ENCODE measurements at places on chromosomes 6 and 20.

DNA sequence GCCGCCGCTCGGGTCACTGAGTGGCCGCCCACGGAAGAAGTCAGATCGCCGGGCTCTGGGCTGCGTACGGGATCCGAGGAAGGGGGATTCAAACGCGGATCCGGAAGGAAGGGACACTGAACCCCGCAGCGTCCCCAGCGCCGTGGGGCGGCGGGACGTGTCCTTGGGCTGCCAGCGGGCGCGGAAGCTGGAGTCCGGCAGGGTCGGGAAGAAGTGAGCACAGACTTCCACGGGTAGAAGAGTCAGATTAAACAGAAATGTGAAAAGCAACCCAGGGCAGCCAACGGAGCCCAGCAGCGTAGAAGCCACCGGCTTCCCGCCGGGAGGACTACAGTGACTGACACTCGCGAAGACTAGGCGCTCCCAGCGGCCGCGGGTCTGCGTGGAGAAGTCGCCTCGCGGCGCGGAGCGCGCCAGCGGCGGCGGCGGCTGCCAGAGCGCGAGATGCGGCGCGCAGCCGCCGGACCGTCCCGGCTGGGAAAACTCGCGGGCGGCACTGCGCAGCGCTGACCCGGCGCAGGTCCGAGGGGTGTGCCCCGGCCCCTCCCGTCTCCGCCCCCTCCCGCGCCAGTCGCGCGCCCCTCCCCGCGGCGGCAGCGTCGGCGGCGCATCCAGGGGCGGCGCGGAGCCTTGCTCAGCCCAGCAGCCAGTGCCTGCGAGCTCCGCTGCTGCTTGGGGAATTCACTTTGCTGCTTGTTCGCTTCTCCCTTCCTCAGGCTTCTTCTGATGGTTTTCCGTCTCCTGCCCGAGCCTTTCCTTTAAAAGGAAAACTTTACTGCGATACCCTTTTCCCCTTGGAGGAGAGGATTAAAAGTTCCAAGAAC lies at the start of gene SAMD5:
SAMD5 (plus strand) TSS at position 649 of the 824 bp plus-strand sequence. CDS start 239 bp downstream, outside the sequence.
- DNase-seq, result no peak

DNA sequence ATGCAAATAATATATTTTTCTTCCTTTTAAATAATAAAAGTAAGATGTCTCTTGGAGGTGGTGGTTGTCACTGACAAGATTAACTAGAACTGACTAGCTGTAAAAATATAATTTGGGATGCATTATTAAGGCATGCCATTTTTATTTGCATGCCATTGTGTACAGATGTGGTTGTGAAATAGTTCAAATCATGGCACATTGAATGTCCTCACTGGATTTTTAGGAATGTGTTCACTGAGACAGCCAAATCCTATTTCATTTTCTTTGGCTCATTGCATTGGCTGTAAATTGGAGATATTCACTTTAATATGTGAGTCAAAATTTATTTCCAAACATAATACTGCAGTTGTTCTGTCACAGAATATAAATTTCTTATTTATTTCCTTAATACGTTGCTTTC lies 62.3 kb downstream of the ESR1 start:
- no peak for DNase-seq

- DNase-seq, result no peak
These were observed 183.2 kb downstream of the CARMIL1 start for GRCh38 chr6:25462235-25462897.

- DNase-seq, result no peak
These were observed 89.3 kb downstream of the HAO1 start for GRCh38 chr20:7850775-7851490.

GRCh38 chr20:43667341-43668132 lies 623 bp downstream of the MYBL2 start:
- no peak for DNase-seq

DNA sequence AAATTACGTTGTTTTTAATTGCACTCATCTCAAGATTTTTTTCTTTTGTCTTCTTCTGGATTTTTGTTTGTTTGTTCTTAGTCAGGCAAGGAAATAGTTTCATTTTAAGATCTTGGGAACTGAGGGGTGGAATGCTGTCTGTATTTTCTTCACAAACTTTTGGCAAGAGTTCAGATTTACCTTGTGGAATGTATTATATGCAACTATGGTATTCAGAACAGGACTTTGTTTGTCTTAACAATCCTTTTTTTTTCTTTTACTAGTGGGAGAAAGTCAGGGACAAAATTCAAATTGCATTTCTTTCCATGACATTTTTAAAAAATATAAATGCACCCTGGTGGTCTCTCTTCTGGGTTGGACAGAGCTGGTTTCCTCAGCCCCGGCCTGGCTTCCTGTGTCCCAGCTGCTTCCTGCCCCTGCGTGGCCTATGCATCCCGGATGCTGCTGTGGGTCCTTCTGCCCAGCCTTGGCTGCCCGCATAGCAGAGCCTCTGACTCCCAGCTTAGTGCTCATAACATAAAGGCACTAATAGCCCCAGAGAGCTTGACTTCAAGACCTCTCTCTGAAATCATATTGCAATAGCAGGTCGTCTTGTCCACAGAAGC lies 520.7 kb downstream of the QKI start:
- DNase-seq, result no peak

GRCh38 chr20:9103955-9104354 lies 35.1 kb downstream of the PLCB4 start:
- DNase-seq, result no peak

DNA sequence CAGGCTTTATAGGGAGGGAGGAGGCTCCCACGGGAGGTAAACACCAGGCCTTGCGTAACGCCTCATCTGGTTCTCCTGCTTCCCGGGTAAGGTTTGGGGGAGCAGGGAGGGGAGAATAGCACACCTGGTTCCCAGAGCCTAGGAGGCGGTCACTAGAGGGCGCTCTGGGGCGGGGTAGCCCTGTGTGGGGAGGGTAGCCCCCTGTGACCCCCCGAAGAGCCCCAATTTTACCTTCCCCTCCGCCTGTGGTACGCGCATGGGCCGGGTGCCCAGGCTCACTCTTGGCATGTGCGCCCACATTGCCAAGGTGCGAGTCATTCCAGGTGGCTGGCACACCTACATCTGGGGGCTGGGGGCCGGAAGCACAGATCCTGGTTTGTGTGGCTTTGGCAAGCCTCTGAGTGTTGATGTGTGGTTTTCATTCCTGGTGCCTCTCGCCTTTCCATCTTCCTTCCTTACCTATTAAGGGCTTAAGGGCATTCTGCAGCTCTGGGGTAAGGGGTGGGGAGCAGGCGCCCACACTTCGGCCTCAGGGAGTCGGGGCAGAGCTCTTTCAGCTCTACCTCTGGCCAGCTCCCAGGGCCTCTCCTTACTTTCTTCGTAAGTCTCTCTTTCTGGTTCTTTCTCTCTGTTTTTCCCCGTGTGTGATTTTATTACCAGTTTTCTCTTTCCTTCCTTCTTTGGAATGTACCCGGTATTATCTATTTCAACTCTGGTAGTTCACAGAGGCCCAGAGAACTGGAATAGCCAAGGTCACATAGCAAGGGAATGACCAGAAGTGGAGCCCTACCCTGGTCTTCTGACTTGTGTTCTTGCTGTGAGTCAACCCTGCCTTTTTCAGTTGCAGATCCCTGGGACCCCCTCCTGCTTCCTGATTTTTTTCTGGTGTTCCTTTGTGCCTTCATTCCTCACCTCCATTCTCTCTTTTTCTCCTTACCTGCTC lies 492 bp upstream of the RNF39 start:
- no peak for DNase-seq

DNA sequence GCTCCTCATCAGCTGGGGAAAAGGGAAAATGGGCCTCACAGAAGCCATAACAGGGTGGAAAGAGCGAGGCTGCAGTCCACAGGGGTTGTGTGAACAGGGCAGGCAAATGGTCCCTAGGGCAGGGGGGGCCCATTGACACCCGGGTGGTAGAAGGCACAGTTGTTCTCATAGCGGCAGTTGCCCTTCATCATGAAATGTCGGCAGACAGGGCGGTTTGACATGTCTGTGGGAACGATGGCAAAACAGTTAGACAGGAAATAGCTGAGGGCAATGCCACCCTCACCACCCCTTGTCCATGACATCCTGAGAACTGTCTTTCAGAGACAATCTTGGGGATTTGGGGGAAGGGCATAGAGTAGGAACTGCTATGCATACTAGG lies 15.6 kb downstream of the PPP1R10 start:
- peak; percentile 35 for DNase-seq

DNA sequence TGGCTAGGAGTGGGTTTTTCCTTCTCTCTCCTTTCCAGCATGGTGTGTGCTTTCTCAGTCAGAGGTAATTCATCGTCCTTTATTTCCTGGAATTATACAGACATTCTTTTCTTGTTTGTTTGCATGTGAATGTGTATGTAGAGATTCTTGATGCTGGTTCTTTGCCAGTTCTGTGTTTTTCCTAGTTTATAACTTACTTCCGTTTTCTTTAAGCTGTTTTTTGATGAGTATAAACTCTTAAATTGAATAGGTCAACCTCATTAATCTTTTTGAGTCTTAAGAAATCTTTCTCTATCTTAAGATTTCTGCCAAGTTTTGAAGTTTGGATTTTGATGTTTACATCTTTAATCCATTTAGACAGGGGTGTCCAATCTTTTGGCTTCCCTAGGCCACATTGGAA lies 38.7 kb downstream of the IGF2R start:
- no peak for DNase-seq

GRCh38 chr20:20490673-20491072 lies 122.8 kb downstream of the INSM1 start:
- DNase-seq, result no peak

GRCh38 chr6:129872586-129872985 lies 11.5 kb upstream of the TMEM244 start:
- DNase-seq, result no peak

DNA sequence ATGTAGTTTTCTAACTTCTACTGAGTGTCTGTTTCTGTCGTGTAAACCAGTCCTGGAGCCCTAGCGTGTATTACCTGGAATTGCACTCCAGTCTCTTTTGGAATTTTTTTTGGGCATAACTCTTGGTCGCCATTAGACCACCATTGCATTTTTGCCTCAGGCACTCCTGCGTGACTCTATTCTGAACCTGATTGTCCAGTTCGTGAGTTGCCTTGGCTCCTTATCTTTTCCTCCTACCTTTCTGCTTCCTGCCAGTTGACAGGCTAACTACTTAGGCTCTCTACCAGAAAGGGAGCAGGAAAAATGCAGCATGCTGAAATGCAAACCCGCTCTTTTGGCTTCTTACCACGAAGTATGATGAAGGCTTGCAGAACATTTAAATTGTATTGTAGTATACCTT lies 490.9 kb upstream of the SOX4 start:
- DNase-seq, result no peak

- DNase-seq, result no peak
These were observed 17.1 kb upstream of the MLN start for GRCh38 chr6:33820784-33821520.

GRCh38 chr6:13470238-13471140 lies 16.9 kb downstream of the GFOD1 start:
- no peak for DNase-seq

- DNase-seq, result peak; percentile 85
These were observed 41.9 kb upstream of the HFE start for GRCh38 chr6:26045065-26045927.

GRCh38 chr20:62452475-62453095 lies 23.2 kb downstream of the GATA5 start:
- DNase-seq, result no peak

DNA sequence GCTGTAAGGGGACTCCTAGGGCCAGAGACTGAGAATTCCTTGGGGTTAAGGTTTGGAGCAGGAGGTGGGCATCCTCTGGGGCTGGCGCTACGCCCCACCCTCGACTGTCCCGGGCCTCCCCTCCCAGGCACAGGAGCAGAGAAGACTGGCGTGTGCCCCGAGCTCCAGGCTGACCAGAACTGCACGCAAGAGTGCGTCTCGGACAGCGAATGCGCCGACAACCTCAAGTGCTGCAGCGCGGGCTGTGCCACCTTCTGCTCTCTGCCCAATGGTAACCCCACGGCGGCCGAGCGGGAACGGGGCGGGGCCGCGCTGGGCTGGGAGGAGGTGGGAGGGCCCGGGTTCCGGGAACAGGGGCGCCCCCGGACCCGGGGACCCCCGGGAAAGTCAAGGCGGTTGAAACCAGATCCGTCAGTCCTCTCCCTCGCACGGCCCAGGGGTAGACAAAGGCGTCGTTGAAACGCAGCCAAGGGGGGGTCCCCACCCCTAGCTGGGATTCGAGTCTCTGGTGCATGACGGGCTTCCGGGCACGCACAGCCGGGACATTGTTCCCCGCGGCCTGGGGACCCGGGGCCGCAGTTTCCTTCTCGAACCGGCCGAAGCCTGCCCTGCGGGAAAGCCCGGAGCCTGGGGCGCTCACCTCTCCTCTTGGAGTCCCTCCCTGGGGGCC lies 844 bp downstream of the WFDC2 start:
- no peak for DNase-seq

DNA sequence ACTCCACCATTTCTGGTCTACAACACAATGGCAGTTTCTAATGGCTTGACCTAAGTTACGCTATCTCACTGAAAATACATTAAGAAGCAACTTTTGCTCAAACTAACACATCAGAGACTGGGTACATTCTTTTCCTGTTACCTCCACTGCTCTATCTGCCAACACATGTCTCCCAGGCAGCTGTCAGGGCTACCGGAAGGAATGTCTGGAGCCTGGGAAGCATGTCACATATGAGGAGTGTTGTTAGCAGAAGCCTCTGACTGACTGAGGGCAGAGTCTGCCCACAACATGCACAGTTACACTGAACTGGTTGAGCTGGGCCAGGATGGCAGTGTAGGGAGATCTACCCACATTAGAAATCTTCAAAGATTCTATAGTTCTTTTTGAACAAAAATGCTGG lies 264.5 kb downstream of the KIF16B start:
- no peak for DNase-seq

DNA sequence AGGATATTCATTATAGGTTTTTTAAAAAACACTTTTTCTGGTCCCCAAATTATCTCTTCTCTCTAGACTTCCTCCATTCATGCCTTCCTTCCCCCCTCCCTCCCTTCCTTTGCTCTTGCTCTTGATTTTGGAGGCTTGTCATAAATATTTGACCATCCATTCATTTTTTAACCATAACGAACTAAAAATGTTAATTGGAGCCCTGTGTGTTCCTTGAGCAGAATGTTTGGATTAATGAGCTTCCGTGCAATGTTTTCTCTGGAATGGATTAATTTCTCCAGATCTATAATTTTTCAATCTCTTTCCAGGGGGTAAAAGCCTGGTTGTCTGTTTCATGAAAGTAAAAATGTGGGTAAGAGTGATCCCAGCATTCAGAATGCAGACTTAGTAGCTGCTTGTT lies 155.5 kb downstream of the ESR1 start:
- no peak for DNase-seq

- no peak for DNase-seq
These were observed 192.0 kb upstream of the HS3ST5 start for GRCh38 chr6:114534813-114535212.

Measured in effector memory CD8-positive, alpha-beta T cell (primary cell).